ENCODE measurements at places on chromosomes 3 and 15.
A peak's percentile ranks its signal among the peaks of the same experiment; 100 is the strongest.

- no peak for DNase-seq
These were observed 33.3 kb downstream of the MGLL start for GRCh38 chr3:127789051-127789450.

DNA sequence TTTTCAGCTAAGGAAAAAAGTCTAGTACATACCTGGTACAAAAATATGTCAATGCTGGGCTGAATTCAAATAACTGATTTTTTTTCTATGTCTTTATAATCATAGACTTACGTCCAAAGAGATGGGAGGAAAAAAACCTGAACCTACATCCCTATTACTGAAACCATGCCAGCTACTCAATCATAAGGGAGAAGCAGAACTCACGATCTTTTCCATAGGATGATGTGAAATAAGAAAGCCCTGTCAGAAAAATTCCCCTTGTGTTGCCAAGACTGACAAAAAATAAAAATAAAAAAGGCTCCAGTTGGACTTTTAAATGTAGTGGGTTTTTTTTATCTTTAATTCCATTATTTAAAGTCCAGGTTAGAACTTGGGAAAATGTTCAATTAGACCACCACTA is 3.3 kb downstream of the MSL2 start:
- DNase-seq: no peak

GRCh38 chr3:122536632-122537001 is 21.9 kb upstream of the KPNA1 start:
- no peak for DNase-seq

DNA sequence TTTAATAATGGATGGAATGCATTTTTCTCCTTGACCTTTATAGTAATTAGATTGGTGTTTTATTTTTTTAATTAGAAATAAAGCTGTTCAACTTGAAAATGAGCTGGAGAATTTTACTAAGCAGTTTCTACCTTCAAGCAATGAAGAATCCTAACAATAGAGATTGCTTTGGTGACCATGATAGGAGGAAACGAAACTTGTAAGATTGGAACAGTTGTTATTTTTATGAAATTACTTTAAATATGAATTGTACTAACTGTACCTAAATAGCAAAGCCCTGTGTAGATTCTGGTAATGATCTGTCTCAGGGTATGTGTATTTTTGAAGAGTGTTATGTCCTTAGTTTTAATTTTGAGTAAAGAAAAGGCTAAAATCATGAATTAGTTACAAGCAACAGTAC is 44.4 kb downstream of the MFN1 start:
- no peak for DNase-seq

GRCh38 chr3:10348404-10348721 is 27.5 kb upstream of the SEC13 start:
- DNase-seq: no peak

DNA sequence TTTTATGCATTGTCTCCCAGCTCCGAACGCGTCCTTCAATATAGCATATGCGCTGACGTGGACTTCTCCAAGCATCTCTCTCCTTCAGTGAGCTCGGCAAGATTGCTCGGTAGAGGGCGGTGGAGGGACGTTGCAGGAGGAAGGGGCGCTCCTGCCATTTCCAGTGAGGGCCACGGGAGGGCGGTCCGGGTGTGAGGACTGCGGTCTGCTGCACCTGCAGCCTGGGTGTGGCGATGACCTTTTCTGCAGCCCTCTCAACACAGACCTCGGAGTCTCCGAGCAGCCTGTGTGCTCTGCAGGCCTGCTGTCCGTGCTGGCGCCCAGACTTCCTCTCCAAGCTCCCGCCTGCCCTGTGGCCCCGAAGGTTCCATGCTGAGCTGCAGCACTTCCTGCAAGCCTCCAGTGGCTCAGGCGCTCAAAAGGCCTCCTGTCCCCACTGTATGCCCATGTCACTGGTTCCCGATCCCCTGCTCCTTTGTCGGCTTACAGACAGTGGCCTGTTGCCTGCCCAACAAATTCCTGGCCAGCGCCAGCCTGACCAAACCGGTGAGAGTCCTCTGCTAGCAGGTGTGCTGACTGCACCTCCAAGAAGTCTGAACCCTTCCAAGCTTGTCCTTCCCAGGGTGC is 8.9 kb upstream of the RTP3 start:
- DNase-seq: peak; percentile 91

DNA sequence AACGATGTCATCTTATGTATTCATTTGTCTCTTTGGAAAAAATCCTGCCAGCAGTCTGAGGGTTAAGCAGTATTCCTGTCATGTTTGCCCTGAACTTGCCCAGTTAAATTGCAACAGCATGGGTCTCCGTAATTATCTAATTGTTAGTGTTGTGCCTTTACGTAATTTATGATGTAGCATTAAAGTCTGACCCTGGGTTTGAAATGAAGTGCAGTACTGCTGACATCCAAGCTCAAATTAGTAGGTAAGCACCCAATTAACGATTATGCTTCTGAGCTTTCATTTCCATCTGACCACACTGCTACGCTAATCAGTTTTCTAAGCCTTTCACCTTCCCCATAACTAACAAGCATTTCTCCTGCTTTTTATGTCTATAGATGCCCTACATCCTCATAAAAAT is 241.8 kb downstream of the ARRDC4 start:
- no peak for DNase-seq

DNA sequence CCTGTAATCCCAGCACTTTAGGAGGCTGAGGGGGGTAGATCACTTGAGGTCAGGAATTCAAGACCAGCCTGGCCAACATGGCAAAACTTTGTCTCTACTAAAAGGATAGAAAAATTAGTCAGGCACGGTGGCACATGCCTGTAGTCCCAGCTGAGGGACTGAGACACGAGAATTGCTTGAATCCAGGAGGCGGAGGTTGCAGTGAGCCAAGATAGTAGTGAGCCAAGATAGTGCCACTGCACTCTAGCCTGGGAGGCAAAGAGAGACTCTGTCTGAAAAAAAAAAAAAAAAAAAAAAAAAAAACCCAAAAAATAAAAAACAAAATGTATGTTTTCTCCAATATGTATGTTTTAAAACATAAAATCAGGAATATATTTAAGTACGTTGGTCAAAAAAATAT is 16.3 kb downstream of the TARS3 start:
- no peak for DNase-seq

DNA sequence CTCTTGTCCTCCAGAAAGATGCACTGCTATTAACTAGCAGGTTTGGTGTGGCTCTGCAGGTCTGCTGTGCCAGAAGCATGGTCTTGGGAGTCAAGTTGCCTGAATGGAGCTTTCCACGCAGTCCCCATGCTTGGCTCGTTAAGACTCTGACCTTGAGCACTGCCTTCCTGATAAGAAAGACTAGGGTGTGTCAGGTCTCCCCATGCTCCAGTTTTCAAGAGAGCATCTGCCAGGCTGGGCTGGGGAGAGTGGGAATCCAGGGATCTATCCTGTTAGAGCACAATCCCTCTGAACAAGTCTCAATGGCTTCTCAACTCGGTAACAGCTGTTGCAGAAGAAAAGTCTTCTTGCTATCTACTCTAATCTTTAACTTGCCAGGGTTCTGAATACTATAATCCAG is 98.2 kb downstream of the TJP1 start:
- no peak for DNase-seq

GRCh38 chr3:55937301-55937700 is 450.2 kb upstream of the WNT5A start:
- DNase-seq: no peak

DNA sequence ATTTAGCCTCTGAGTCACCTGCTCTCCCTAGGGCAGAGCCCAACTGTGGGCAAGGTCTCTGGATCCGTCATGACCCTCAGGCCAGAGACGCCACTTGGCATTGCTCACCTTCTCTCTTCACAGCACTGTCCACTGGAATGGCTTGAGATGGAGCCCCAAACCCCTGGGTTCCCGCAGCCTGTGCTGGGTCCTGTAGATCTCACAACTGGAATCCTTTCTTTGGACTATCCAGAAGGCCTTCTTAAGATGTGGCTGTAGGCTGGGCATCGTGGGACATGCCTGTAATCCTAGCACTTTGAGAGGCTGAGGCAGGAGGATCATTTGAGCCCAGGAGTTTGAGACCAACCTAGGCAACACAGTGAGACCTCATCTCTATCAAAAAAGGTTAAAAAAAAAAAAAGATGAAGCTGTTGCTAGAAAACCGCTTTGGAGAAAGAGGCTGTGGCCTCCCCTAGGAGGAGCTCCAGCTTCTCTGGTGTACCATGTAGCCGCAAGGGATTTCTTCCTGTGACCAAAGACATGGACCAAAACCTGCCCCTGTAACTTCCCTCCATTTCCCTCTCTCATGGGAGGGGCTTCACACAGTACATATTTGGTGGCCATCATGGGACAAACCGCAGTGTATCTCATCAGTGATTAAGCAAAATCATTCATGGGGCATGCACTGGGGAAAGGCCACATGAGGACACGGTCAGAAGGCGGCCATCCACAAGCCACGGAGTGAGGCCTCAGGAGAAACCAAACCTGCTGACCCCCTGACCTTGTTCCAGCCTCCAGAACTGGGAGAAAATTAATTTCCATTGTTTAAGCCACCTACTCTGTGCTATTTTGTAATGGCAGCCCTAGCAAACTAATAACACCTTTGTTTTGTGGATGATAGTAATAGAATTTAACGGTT is 23.3 kb upstream of the BUB1B start:
- no peak for DNase-seq

GRCh38 chr15:83690676-83691075 is 36.8 kb downstream of the ADAMTSL3 start:
- DNase-seq: no peak

DNA sequence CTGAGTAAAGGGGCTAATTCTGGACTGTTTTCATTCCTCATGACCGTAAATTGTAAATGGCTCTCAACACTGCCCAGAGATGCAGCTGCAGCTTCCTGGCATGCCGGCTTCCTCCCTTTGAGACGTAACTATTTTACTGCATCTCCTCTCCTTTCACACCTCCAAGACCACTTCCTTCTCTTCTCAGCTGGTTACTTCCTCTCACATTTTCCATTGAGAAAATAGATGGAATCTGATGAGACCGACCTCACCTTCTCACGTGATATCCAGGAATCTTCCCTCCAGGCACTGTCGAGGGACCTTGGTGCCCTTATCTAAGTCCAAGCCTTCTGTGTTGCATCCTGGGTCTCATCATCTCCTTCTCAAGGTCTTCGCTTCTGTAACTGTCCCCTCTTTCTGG is 12.7 kb downstream of the LYSMD4 start:
- DNase-seq: no peak

GRCh38 chr3:115831864-115832263 is 208.6 kb downstream of the GAP43 start:
- DNase-seq: no peak

- DNase-seq: peak; percentile 14
These were observed 202.8 kb downstream of the SV2B start for GRCh38 chr15:91302588-91303439.

DNA sequence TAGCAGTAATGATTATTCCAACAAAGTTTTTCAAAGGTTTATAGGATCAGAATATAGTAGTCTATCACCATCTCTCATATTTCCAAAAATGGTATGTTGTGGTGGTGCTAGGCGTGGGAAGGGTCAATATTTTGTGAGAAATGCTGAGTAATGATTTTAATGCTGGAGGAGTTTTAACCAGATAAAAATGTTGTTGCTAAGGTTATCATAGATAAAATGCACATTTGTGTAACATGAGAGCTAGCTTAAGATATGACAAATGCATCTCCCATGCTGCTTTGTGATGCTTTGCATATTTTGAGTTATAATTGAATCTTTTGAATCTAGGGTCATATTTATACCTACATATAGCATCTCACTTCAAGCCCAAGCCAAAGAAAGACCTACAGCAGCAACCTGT is 103.9 kb upstream of the ROBO1 start:
- no peak for DNase-seq

GRCh38 chr3:127250032-127250431 is 37.8 kb downstream of the PRR20G start:
- DNase-seq: no peak

- DNase-seq: no peak
These were observed 306.1 kb upstream of the COL8A1 start for GRCh38 chr3:99332276-99332675.

GRCh38 chr3:28125342-28125741 is 116.1 kb upstream of the CMC1 start:
- DNase-seq: no peak

GRCh38 chr3:45127130-45127822 is 18.9 kb downstream of the CDCP1 start:
- no peak for DNase-seq

DNA sequence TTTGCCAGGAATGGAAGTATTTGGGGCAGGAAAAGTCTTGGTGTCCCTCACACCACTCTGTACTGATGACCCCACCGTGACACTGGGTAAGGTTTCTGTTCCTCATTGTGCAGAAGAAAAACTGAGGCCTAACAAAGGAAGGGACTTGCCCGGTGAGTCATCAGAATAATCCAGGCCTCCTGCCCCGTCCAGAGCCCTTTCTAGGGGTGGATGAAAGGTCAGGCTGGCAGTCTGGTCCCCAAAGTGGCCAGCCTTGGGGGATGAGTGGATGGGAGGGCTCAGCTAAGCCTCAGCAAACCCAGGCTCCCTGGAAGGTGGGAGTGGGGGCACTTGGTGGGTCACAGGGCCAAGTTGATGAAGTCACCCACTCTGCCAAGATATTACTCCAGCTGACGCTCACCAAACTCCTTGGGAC is 2.3 kb upstream of the DNAH1 start:
- peak; percentile 68 for DNase-seq

DNA sequence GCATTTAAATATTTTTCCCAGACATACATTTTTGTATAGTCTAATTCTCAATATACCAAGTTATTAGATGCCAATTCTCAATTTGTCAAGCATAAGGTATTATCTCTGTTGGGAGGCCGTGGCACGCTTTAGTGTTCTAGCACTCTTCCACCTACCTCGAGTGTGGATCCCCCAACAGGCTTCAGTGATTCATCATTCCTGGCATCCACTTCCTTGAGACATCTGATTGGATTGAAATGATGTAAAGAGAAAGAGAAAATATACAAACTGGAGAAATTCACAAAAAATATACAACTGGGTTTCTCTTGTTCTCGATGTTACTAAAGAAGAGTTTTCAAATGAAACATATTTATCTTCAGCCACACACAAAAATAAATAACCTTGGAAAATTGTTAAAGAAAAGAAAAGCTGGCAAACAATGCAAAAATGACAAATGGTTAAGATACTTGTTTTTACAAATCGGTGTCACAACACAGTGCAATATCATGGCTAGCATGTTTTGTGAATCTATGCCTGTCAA is 218.0 kb upstream of the CDIN1 start:
- no peak for DNase-seq

DNA sequence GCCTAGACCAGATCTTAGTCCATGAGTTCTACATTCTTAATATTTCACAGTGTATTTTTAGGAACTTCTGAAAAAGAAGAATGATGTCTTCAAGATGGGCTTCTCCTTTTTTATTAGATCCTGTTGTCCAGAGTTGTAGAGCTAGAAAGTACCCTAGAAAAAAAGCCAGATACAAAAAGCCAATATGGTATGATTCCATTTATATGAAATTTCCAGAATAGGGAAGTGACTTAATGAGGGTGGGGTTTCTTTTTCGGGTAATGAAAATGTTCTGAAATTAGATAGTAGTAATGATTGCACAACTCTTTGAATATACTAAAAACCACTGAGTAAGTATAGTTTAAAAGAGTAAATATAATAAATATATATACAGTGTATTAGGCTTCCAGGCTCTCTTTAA is 116.9 kb downstream of the NFKBIZ start:
- no peak for DNase-seq
